ENCODE measurements at places on chromosomes 3 and 15. TPM values are rescaled to one million over a fixed set of nuclear protein-coding genes. Genes with fewer than 3 reads are reported as not detected.

The EPB42 gene
- total RNA-seq, result not detected

The DMXL2 gene
- 46.0 TPM for total RNA-seq

The GLDN gene
- total RNA-seq, result 0.59 TPM

The PLS1 gene
- total RNA-seq, result 1.1 TPM

The INSYN1 gene
- 4.7 TPM for total RNA-seq

The HRG gene
- not detected for total RNA-seq

The KCNAB1 gene
- total RNA-seq, result 0.36 TPM

The EAF2 gene
- total RNA-seq, result 1.4 TPM

The TUSC7 gene
- not detected for total RNA-seq

The C3orf62 gene
- total RNA-seq, result 1.8 TPM
